ENCODE measurements at places on chromosomes 7 and 10. TPM values are rescaled to one million over a fixed set of nuclear protein-coding genes. Genes with fewer than 3 reads are reported as not detected.

DNA sequence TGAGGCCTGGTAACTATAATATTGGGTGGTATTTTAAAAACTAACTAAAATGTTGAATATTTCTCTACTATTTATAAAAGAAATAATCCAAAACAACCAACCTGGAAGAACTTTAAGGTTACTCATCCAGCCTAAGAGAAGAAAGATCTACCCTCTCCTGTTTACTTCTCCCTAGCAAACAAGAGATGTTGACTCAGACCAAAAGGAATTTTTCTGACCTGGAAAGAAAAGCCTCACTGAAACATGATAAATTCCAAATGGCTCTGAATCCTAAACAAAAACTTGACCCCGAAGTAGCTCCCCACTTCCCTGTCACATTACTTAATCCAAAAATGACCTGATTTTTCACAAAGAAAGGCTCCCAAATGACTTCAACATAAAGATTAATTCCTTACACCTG lies 101.2 kb downstream of the PARD3 start:
- DNase-seq, result no peak

- DNase-seq, result no peak
These were observed 189.2 kb downstream of the C7orf25 start for GRCh38 chr7:42722716-42723115.

DNA sequence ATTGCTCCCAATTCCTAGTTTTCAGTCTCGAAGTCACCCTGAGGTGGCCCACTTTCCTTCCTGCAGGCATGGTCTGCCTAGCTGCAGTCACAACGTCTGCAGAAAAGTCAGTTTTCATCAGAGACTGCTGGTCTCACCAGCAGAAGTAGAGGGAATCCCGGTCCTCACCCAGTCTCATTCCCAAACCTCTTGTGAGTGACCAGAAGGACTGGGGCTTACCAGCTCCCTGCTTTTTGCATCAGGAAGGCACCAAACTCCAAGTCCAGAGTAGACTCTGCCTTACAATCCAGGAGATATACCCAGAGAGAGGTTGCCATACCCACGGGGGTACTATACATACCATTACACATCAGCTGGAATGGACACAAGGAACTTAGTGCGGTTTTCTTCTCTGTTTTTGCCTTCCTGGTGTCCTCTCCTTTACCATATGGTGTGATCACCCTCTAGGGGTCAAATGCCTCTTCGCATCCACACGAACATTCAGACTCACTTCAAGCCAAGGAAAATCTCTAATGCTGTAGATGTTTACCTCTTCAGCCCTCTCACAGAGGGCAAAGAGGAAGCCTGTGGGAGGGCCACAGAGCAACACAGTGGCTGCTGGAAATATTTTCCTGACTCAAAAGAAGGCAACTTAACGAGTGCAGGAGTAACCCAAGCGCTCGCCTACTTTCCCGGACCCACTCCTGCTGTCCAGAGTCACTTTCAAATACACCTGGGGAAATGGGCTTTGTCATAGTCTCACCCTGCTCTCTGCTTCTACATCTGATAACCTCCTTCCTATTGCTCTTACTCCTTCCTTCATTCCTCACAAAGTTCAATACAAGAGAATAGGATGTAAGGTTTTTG lies 220.9 kb downstream of the C7orf25 start:
- DNase-seq, result peak; percentile 69

- DNase-seq, result no peak
These were observed 78.0 kb downstream of the PRKAG2 start for GRCh38 chr7:151798851-151799448.

DNA sequence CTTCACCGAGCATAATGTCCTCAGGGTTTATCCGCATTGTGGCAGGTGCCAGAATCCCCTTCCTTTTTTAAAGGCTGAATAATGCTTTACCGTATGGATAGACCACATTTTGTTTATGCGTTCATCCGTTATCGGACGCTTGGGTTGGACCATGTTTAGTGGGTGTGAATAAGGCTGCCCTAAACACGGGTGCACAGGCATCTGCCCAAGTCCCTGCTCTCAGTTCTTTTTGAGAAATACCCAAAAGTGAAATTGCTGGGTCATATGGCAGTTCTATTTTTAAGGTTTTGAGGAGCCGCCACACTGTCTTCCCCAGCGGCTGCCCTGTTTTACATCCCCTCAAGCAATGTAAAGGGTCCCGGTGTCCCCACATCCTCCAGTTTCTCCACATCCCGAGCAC lies 121.6 kb downstream of the DYNC2I1 start:
- DNase-seq, result no peak

DNA sequence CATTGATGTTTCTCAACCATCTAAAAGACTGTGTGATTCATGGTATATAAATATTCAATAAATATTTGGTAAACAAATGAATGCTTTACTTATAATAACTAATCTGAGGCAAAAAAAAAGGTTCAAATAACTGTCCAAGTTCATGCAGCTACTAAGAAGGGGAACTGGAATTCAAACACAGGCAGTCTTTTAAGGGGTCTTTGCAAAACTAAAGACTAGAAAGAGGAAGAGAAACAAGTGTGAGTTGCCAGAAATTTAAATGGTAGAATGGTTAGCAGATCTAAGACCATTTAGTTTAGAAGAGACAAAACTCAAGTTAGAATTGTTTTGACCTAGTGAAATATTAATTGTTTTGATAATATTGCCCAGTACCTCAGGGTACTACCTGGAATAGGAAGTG lies 642.0 kb upstream of the LRRN3 start:
- no peak for DNase-seq

The HOXA2 gene
- 0.36 TPM for total RNA-seq

- no peak for DNase-seq
These were observed 31.8 kb upstream of the SFTPD start for GRCh38 chr10:79980711-79981110.

The ANKRD2 gene
- total RNA-seq, result not detected

The LFNG gene
- 7.5 TPM for total RNA-seq

DNA sequence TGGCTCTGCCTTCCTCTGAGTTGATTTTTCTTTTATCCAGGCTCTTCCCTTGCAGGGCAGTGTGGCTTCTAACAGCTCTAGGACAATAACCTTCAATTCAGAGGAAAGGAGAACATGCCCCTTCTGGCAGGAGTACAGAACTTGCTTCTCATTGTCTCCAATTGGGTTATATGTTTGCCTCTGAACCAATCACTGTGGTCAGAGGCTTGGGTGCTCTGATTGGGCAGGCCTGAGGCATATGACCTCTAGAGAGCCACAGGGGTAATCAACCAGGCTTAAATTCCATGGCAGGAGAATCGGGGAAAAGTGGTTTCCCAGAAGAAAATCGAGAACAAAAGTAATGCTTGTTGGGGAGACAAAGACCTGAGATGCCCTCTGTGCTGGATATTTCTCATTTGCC lies 240.0 kb downstream of the REEP3 start:
- DNase-seq, result no peak

The FZD8 gene
- total RNA-seq, result 7.7 TPM

- no peak for DNase-seq
These were observed 21.2 kb upstream of the UCN3 start for GRCh38 chr10:5343561-5343960.

The ST8SIA6 gene
- 0.24 TPM for total RNA-seq

DNA sequence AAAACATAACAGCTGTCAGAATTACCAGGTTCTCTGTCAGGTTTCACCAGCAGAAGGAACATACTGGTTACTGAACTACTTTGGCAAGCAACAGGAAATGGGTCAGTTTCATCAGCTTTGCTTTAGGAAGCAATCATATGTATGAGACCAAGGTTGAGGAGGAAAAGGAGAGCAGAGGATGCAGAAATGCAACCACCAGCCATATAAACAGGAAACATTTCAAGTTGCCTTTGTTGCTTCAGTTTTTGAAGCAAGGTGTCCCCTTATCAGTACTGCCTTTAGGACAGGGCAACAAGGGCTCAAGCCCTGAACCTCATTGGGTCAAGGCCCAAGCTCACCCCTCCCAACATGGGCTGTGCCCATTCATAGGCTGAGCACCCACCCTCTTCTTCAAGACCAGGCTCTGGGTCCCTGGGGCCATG lies 10.2 kb downstream of the HIPK2 start:
- DNase-seq, result no peak

DNA sequence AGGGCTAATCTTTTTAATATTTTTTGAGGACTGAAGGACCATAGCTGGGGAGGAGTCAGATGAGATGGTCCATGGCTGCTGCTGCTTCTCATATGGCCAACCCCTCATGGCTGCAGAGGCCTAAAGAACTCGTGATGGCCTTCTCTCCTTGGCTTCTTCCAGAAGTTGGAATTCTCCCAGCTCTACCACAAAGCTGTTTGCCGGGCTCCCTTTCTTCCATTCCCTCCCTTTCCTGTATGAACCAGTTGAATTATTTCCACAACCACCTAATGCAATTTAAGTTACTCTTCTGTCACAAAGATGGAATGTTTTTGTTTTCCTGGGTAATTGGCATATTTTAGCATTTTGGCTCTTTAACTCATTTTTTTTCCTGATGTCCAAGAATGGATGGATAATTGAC lies 80.7 kb downstream of the PHTF2 start:
- DNase-seq, result no peak

GRCh38 chr7:55377162-55377817 lies 12.2 kb downstream of the LANCL2 start:
- no peak for DNase-seq

The CYP26A1 gene
- 0.80 TPM for total RNA-seq

GRCh38 chr10:119079599-119080520 lies 757 bp downstream of the EIF3A start:
- DNase-seq, result peak; percentile 91

The GIMAP5 gene
- 1.2 TPM for total RNA-seq

DNA sequence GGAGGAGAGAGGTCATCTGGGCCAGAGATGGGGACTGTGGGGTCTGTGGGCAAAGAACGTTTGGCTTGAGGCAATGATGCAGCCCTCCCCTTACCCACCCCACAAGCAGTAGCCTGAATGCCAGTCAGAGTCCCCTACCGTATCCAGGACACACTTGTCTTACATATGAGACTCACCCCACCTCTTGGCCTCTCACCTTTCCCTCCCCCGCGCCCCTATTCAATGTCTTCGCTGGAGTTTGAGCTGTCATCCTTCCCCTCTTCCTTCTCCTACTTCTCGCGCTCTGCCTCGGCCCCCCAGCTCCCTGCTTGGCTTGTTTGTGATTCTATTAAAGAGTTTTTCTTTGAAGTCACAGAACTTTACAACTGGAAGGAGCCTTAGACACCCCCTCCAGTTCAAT lies 8.9 kb downstream of the PRRT4 start:
- no peak for DNase-seq

GRCh38 chr7:105325216-105325904 lies 63.4 kb downstream of the SRPK2 start:
- no peak for DNase-seq

- no peak for DNase-seq
These were observed 65.0 kb downstream of the PRKCQ start for GRCh38 chr10:6514844-6515780.

The FAM13C gene
- 3.1 TPM for total RNA-seq

DNA sequence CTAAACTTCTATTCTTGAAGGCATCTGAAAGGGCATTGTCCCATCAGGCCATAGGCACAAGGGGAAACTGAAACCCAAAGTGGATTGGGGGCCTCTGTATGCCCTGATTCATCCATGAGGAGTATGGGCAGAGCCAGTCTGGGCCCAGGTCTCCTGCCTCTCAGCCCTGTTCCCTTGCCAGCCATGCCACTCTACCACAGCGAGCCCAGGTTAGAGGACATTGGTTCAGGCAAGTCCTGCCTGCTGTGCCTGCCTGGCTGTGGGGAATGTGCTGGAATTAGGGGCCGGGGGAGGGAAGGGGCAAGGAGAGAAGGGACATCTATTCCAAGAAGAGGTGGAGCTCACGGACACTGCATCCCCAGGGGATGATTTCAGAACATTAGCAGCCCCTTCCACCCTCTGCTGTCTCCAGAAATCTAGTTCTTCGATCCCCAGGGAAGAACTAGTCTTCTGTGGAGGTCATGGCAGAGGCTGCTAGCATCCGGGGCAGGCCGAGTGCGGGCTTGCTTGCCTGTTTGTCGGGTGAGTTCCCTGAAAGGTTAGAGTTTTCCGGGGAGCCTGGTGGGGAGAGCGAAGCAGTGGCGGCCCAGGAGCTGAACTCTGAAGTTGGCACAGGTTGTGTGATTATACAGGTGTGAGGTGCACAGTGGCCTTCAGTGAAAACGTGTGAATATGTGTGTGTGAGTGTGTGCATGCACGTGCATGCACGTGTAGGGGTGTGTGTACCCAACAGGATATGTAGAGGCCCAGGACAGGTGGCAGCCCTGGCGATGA lies 37.8 kb downstream of the TBATA start:
- DNase-seq, result no peak

- DNase-seq, result peak; percentile 43
These were observed 85.9 kb downstream of the UBE3C start for GRCh38 chr7:157224627-157225026.

The ANXA8L1 gene
- 54.0 TPM for total RNA-seq

GRCh38 chr7:45891462-45892402 lies 3.4 kb downstream of the IGFBP1 start:
- no peak for DNase-seq

- DNase-seq, result no peak
These were observed 132.7 kb downstream of the ICA1 start for GRCh38 chr7:8129318-8129659.

DNA sequence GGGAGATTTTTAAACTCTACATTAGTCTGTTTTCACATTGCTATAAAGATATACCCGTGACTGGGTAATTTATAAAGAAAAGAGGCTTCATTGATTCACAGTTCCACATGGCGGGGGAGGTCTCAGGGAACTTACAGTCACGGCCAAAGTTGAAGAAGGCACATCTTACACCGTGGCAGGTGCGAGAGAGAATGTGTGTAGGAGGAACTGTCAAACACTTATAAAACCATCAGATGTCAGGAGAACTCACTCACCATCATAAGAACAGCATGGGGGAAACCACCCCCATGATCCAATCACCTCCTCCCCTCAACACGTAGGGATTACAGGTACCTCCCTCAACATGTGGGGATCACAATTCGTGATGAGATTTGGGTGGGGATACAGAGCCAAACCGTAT lies 129.5 kb downstream of the FGFR2 start:
- DNase-seq, result no peak

DNA sequence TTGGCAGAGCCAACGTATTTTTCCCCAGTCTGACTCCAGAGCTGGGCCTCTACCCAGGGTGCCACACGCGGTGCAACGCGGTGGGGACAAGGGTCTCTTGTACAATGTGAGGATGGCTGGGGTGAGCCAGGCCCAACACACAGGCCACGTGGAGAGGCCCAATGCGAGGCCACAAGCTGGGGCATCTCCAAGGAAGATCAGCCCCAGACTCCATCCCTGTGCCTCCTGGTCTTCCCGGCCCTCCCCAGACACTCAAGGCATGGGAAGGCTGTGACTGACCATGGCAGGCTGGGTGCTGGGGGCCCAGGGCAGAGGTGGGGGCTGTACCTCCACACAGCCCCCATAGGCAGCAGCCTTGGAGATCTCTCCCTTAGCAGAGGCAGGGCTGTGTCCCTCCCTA lies 135.3 kb upstream of the FAM20C start:
- DNase-seq, result no peak

The CHRM2 gene
- 7.5 TPM for total RNA-seq

GRCh38 chr7:73567846-73568685 lies 10.3 kb downstream of the TBL2 start:
- DNase-seq, result no peak
